ENCODE measurements at places on chromosomes 6 and 20.
A peak's percentile ranks its signal among the peaks of the same experiment; 100 is the strongest.

GRCh38 chr6:113530769-113531168 is 326.4 kb upstream of the MARCKS start:
- H3K27me3 ChIP-seq: peaks cover 6% of the 10 kb centered on the region
- no peaks in the 10 kb centered on the region for H3K4me1 ChIP-seq
- DNase-seq: no peak
- H3K4me3 ChIP-seq: no peak overlapping the region

GRCh38 chr20:48681873-48682426 is 145.8 kb downstream of the PREX1 start:
- H3K27ac ChIP-seq: no peak overlapping the region
- H3K4me3 ChIP-seq: no peak overlapping the region
- no peak for DNase-seq
- H3K4me1 ChIP-seq: peaks cover 18% of the 10 kb centered on the region
- peaks cover 7% of the 10 kb centered on the region for H3K36me3 ChIP-seq
- no peaks in the 10 kb centered on the region for H3K27me3 ChIP-seq

DNA sequence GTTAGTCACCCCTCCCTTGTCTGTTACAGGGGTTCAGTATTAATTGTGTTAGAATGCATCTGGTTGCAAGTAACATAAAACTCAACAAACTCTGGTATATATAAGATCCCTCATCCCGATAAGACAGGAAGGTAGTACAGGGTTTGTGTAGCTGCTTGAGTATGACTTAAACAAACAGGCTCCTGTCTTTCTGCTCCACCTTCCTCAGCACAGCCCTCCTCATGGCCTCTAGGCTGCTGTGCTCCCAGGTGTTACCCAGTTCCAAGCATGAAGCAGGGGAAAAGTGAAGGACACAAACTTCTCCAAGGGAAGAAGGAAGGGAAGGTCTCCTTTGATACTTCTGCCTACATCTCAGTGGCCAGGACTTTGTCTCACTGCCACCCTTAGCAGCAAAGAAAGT is 1.4 kb upstream of the RALGAPB start:
- H3K36me3 ChIP-seq: no peaks in the 10 kb centered on the region
- DNase-seq: no peak

DNA sequence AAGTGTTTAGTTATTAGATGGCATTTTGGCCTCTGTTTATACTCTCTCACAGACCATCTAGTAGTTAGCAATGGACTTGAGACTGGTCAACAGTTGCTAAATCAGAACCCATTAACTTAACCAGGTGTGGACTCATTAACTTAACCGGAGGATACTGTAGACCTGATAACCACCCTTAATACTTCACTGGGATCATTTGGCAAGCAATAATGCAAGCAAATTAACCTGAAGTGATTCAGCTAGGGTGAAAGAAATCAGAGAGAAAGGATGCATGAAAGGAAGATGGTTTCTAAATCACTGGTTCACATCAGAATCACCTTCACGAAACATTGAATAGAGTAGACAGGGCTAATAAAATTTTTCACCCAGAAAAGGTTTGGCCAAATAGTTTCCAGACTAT is 73.3 kb downstream of the TMEM244 start:
- H3K36me3 ChIP-seq: no peaks in the 10 kb centered on the region
- no peak overlapping the region for H3K4me3 ChIP-seq

- no peaks in the 10 kb centered on the region for H3K27me3 ChIP-seq
- no peaks in the 10 kb centered on the region for H3K4me1 ChIP-seq
- no peak overlapping the region for H3K27ac ChIP-seq
Measured at GRCh38 chr6:150880336-150880735, 14.8 kb downstream of the MTHFD1L start.

GRCh38 chr20:38609815-38610214 is 8.2 kb downstream of the ARHGAP40 start:
- H3K27ac ChIP-seq: no peak overlapping the region
- peaks cover 33% of the 10 kb centered on the region for H3K27me3 ChIP-seq
- H3K4me3 ChIP-seq: no peak overlapping the region
- H3K36me3 ChIP-seq: no peaks in the 10 kb centered on the region
- H3K4me1 ChIP-seq: no peaks in the 10 kb centered on the region

DNA sequence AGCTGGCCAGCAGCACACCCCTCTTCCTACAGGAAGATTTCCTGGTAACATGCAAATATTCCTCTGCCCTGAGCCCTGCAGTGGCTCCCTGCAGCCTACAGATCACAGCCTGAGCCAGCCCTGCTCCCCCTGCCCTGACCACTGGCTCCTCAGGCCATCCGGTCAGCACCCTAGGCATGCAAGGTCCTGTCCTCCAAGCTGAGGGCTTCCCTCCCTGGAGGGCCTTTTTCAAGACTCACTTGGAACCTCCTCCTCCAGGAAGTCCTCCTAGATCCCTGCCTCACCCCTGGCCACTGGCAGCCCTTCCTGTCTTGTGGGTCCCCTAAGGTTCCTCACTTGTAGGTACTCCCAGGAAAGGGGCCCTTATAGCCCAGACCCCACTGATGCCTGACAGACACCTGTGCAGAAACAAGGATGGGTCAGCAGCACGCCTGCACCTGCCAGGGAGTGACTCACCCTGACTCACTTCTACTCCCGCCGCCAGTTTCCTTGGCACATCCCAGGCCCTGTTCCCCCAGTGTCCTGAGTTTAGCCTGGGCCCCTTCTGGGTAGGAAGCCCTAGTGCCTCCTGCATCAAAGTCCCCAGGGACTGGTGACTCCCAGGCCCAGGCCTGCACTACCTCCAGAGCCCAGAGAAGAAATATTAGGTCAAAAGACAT is 3.2 kb downstream of the SLC4A11 start:
- no peak overlapping the region for H3K27ac ChIP-seq
- no peak for DNase-seq
- peaks cover 17% of the 10 kb centered on the region for H3K4me1 ChIP-seq
- no peaks in the 10 kb centered on the region for H3K36me3 ChIP-seq

DNA sequence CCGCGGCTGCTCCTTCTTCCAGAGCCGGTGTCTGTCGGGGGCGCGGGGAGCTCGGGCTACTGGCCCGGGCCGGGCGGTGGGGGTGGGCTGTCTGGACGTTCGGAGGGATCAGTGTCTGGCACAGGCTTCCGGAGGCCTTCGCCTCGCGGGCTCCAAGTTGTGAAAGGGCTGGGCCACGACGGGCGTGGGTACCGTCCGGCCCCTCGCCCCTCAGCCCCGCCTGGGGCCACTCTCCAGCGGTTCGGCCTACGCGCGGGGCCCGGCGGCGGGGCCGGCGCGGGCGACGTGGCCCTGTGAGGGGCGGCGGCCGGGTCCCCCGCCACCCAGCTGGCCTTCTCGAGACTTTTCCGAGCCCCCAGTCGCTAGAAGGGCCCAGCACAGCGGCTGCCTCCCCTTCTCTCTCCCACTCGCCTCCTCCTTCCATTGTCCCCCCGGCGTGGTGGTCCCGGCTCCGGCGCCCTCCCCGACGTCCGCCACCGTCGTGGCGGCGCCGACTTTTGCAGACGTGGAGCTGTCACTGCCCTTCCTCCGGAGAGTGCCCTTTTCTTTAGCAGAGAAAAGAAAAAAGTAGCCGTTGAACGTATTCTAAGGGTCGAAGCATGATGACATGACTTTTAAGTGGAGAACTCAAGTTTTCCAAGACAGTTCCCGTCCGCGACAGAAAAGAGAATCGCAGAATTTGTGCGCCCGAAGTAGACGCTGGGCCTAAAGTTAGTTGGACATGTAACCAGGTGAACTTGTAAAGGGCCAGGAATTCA is 571 bp downstream of the ITCH start:
- H3K27me3 ChIP-seq: no peaks in the 10 kb centered on the region
- no peak for DNase-seq
- H3K4me1 ChIP-seq: peaks cover 26% of the 10 kb centered on the region
- H3K27ac ChIP-seq: peak overlapping the region; percentile 100

DNA sequence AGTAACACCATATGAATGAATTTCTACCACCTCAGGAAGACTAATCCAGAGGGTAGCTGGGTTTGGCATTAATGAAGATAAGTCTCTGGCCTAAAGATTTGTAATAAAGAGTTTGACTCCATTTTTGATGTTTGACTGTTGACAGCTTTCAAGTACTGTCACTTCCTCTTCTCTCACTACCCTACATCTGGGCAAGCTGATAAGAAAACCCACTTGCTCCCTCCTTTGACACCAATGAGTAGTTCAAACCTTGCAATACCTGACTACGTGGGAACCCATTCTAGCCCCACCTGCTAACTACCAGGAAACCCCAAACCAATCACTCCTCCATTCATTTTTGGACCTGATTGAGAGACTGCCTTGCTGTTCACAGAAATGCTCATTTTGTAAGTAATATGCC is 621.5 kb downstream of the TENT5A start:
- H3K27me3 ChIP-seq: no peaks in the 10 kb centered on the region
- H3K36me3 ChIP-seq: no peaks in the 10 kb centered on the region
- DNase-seq: no peak

DNA sequence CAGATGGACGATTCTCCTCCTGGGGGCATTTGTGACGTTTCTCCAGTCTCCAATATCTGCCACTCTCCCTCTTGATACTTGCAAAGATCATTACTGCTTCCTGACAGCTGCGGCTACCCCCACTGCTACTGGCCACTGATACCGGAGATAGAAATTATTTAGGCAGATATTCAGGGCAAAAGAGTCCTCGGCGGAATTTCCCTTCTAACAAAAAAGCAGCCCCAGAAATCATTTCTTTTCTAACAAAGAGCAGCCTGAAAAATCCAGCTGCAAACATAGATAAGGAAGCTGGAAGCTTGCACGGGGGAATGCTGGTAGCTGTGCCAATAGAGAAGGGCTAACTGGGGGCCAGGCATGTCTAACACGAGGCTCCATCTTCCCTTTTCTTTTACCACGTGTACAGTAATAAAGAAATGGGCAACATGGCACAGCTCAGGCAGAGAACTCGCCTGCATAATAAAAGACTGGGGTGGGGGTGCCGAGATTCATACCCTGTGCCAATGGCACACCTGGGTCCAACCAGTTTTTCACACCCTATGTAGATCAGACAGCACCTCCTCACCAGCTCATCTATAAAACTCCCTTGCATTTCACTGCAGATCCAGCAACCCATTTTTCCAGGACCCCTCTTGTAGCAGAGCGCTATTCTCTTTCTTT is 6.1 kb downstream of the TP53RK start:
- H3K4me3 ChIP-seq: peak overlapping the region; percentile 61
- H3K4me1 ChIP-seq: peaks cover 58% of the 10 kb centered on the region
- no peak overlapping the region for H3K27ac ChIP-seq
- no peaks in the 10 kb centered on the region for H3K27me3 ChIP-seq
- no peak for DNase-seq

- peak overlapping the region; percentile 63 for H3K27ac ChIP-seq
- H3K27me3 ChIP-seq: no peaks in the 10 kb centered on the region
- no peaks in the 10 kb centered on the region for H3K36me3 ChIP-seq
- no peak for DNase-seq
- peaks cover 39% of the 10 kb centered on the region for H3K4me1 ChIP-seq
Measured at GRCh38 chr20:434221-434620, 26.1 kb downstream of the RBCK1 start.

GRCh38 chr6:9136141-9136822 is 700.9 kb upstream of the SLC35B3 start:
- H3K36me3 ChIP-seq: no peaks in the 10 kb centered on the region
- H3K4me1 ChIP-seq: no peaks in the 10 kb centered on the region
- no peak overlapping the region for H3K4me3 ChIP-seq
- DNase-seq: no peak
- H3K27me3 ChIP-seq: no peaks in the 10 kb centered on the region

DNA sequence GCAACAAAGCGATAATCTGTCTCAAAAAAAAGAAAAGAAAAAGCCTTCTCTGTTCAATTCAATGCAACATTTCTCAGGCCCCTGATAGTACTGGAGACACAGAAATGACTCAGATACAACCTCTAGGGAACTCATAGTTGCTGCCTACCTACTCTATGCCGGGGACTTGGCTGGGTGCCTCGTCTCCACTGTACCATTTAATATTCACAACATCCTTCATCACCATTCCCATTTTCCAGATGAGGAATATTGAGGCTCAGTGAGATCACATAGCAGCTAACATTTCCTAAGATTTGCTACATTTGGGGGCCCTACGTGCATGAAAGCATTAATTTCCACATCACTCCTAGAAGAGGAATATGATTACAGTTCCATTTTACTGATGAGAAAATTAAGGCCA is 7.5 kb downstream of the NOL4L start:
- no peak overlapping the region for H3K4me3 ChIP-seq
- peaks cover 15% of the 10 kb centered on the region for H3K4me1 ChIP-seq
- DNase-seq: no peak

GRCh38 chr6:114785235-114786127 is 442.7 kb upstream of the HS3ST5 start:
- H3K4me3 ChIP-seq: no peak overlapping the region
- no peaks in the 10 kb centered on the region for H3K4me1 ChIP-seq
- H3K36me3 ChIP-seq: peaks cover 4% of the 10 kb centered on the region

GRCh38 chr6:47163536-47163935 is 121.4 kb upstream of the ADGRF1 start:
- H3K27ac ChIP-seq: no peak overlapping the region
- no peaks in the 10 kb centered on the region for H3K36me3 ChIP-seq
- H3K4me3 ChIP-seq: no peak overlapping the region
- no peak for DNase-seq

DNA sequence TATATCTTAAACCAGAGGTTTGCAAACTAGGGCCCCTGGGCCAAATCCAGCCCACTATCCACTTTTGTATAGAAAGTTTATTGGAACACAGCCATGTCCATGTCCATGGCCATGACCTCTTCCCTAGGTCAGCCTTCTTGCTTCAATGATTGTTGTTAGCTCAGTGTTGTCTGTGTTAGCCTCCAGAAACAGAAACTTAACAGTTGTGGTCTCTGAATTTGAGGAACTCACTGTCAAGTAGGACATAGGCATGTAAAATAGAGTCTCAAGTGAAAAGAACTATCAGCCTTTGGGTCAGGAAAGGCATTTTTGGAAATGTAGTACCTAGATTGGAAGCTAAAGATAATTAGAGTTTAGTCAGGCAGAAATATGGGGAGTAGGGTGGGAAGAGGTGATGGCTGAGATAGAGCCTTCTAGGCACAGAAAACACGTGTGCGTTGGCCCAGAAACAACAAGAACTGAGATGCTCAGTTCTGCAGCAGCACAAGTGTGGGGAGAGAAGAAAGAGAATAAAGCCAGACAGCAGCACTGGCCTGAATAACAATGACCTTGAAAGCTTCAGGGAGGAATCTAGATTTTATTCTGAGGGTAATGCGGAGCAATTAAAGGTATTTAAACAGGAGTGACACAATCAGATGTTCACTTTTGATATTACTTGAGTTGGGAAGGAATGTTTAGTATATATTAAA is 87.0 kb upstream of the OLIG3 start:
- H3K4me3 ChIP-seq: no peak overlapping the region
- peaks cover 8% of the 10 kb centered on the region for H3K27me3 ChIP-seq
- DNase-seq: no peak
- H3K27ac ChIP-seq: no peak overlapping the region
- peaks cover 5% of the 10 kb centered on the region for H3K36me3 ChIP-seq

- peaks cover 9% of the 10 kb centered on the region for H3K36me3 ChIP-seq
- no peak overlapping the region for H3K4me3 ChIP-seq
- H3K27ac ChIP-seq: no peak overlapping the region
- DNase-seq: no peak
- H3K4me1 ChIP-seq: no peaks in the 10 kb centered on the region
Measured at GRCh38 chr6:144189351-144189750, 39.0 kb downstream of the STX11 start.

GRCh38 chr6:45590226-45590625 is 212.5 kb upstream of the SUPT3H start:
- H3K27ac ChIP-seq: no peak overlapping the region
- DNase-seq: no peak
- no peaks in the 10 kb centered on the region for H3K27me3 ChIP-seq
- H3K4me3 ChIP-seq: no peak overlapping the region
- H3K4me1 ChIP-seq: peaks cover 22% of the 10 kb centered on the region

GRCh38 chr6:79787626-79788025 is 156.5 kb downstream of the SH3BGRL2 start:
- DNase-seq: no peak
- no peaks in the 10 kb centered on the region for H3K36me3 ChIP-seq
- no peak overlapping the region for H3K27ac ChIP-seq
- peaks cover 8% of the 10 kb centered on the region for H3K27me3 ChIP-seq
